T-cell (primary cell): ENCODE measurements at places on chromosomes 2 and 18.

- no peak for DNase-seq
These were observed 74.8 kb upstream of the RIOK3 start for GRCh38 chr18:23378302-23378686.

GRCh38 chr2:186659383-186659782 lies 34.5 kb upstream of the FAM171B start:
- DNase-seq = no peak

- DNase-seq = no peak
These were observed 85.2 kb downstream of the HS1BP3 start for GRCh38 chr2:20565623-20566236.

DNA sequence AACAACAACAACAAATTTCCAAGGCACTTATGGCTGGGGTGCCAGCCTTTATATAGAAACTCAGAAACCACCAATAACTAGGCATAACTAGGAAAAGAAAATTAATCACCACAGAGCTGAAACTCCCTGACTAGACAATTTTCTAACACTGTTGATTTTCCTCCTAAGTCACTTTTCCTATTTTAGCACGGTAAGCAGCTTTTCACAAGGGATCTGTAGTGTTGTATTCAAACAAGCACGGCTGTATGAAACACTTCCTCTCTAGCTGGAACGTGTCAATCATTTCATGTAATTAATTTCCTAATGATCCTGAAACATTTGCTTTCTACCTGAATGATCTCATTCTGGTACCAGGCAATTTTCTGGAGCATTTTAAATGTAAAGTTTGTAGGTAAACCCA lies 645.0 kb downstream of the IRS1 start:
- no peak for DNase-seq

GRCh38 chr18:59802031-59802430 lies 97.8 kb upstream of the PMAIP1 start:
- DNase-seq = no peak

DNA sequence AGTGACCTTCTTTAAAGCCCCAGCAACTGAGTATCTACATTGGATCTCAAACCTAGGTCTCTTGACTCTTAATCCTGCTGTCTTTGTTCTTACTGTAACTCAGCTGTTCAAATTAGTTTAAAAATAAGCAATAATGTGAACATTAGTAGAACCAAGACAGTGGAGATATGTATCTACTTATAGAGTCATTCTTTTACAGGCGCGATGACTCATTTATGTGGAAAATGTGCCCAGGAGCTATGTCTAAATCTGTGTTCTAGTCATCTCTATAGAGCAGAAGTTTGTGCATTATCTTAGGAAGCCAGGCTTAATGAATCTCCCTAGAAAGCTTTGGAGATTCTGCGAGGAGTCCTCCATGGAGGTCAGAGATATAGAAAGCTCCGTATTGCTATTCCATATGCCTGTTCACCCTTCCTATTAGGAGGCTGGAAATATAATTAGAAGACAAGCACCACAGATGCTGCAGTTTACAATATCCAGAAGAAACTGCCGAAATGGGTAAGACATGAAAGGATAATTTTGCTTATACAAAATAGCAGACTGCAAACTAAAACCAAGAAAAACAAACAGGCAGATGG lies 211.6 kb downstream of the TRIB2 start:
- DNase-seq = no peak

DNA sequence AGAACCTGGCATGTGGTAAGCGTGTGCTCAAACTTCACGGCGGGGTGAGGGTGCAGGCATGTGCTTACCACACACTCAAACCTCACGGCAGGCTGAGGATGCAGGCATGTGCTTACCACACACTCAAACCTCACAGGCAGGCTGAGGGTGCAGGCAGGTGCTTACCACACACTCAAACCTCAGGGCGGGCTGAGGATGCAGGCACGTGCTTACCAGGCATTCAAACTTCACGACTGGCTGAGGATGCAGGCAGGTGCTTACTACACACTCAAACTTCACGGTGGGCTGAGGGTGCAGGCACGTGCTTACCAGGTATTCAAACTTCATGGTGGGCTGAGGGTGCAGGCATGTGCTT lies 105.0 kb upstream of the ALKAL2 start:
- DNase-seq = no peak

DNA sequence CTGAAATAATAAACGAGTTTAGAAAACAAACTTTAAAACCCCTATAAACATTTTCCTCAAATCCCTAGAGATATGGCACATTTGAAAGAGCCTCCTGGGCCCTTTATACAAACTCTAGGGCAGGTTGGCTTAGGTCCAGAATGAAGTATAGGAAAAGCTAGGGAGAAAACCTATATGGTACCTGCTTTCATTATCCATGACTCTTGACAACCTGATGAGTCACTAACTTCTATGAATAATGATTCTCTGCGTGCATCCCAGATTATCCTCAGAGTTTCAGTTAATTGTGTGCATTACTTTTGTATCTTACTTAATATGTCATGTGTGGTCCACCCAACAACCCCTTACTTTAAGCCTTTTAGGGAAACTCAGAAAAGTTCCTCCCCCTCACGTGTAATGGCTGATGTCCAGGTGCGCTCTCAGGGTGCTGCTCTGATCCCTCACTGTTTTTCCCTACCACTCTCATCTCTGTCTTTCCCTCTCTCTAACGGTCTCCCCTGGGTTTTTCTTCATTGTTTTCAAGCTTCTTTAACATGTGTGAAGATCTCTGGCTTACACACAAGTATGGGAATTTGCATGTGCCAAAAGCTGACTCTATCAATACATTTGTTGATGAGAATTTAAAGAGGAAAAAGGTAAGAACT lies 78.5 kb downstream of the LRP1B start:
- DNase-seq = no peak

DNA sequence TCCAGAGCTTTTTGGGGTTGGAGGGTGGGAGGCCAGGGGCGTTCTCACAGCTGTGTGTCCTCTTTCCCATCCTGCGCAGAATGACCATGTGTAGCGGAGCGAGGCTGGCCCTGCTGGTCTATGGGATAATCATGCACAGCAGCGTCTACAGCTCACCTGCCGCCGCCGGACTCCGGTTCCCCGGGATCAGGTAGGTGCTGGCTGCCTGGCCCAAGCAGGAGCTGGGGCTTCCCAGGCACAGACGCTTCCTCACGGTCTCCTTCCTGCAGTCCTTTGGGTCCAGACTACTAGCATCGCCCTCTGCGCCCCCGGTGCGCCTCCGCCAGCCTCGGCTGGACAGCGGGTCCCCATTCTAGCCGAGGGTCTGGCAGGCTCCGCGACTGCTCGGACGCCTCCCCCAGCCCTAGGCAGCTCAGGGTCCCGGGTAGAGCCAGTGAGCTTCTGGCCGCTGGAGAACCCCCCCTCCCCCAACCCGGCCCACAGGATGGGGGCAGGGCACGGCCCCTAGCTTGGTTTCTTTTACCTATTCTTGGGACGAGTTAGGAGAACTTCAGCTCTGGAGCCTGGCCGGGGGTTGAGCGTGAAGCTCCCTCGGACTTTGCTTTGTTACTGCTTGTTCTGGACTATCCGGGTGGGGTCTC lies 756 bp downstream of the ADCYAP1 start:
- DNase-seq = no peak

GRCh38 chr2:159202568-159203071 lies 83.9 kb downstream of the WDSUB1 start:
- DNase-seq = no peak

DNA sequence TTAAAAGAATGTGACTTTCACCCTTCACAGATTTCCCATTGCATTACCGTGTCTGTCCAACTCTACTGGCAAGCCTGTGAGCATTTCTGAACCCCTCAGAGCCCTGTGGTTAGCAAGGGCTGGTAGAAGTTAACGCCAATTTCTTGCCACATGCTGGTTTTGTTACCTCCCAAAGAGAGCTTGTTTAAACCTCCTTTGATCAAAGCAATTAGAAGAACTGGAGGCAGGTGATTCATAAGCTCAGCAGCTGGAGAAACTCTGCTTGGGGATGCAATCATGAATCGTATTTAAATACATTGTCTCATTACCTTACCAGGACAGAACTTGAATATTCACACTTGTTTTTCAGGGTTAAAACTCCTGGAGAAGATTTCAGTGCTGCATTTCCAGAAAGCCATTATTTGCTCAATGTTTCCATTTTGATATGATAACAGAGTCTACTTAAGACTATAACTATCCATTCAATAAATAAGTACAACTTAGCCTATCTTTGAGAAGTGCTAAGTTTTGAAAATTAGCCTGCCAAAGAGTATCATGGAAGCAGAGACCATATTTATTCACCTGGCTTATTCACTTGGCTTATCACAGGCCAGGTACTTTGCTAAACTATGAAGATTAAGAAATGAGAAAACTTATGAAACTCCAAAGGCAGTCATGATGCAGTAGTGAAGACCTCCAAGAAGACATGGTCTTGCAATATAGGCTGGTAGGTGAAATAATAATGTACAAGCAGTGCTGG lies 292.8 kb downstream of the INSIG2 start:
- DNase-seq = no peak
